ENCODE measurements at places on chromosomes 3 and 15.

- DNase-seq: no peak
These were observed 215.2 kb upstream of the ADAMTS9 start for GRCh38 chr3:64903006-64903405.

GRCh38 chr3:102670986-102671385, 236.2 kb downstream of the ZPLD1 start:
- no peak for DNase-seq

GRCh38 chr15:48634893-48635292, 10.6 kb downstream of the FBN1 start:
- no peak for DNase-seq

DNA sequence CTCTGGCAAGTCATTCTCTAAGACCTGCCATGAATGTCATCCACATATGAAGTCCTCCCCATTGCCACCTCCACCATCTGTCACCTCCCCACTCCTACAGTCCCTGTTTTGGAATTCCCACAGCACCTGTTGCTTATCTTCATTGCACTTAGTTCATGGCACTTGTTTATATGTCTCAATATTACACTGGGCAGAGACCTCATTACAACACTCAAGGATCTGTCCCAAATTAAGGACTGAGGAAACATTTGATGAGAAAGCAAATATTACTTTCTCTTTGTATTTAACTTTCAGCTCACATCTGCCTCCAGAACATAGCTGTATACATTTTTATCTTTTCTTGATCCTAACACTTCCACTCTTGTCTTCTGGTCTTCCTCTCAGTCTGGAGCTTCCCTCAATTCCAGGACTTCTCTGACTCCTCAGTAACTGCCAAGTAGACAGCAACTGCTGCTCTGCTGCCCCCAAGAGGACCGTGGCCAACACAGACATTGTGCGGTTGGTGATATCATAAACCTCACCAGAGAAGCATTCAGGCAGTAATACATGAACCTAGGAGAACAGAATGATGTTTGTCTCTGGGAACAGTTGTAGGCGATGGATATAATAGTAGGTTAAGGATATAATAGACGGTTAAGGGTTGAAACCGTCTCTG, 45.0 kb upstream of the FGF12 start:
- DNase-seq: no peak

DNA sequence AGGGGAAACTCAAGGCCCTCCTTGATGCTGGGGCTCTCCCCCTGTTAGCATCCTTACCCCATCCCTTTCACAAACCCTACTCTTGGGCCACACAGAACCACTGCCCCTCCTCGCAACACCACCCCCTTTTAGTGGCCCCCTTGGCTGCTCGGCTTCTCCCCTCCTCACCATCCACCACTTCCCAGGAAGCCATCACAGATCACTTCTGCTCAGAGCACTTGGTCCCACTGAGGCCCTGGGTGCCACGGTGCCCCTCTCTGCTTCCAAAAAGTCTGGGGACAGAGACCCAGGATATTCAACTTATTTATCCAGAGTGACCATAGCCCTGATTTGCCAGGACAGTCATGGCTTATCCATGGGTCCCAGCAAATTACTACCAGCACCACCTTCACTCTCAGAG, 2.4 kb downstream of the RHCG start:
- DNase-seq: no peak

GRCh38 chr3:124149771-124150170, 157.8 kb upstream of the ROPN1 start:
- no peak for DNase-seq

GRCh38 chr3:157180262-157180661, 20.3 kb upstream of the CCNL1 start:
- DNase-seq: no peak

GRCh38 chr3:60829058-60829457, 422.2 kb downstream of the FHIT start:
- DNase-seq: no peak

- no peak for DNase-seq
These were observed 490 bp downstream of the TOMM70 start for GRCh38 chr3:100400419-100400779.

DNA sequence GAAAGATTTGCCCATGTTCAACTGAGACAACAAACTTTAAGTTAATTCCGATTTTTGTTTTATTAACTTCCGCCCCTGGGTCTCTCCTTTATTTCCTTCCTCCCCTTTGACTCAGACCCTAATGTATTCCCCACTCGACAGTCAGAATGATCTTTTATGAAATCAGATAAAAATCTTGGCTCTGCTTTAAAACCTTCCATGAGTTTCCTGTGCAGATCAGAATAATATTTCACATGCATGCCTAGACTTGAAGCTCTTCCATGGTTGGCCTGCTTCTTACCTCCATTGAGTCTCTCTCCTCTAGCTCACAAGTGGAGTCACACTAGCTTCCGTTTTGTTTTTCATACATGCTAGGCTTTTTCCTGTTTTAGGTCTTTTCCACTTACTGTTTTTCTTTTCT, 116.8 kb upstream of the SPATA16 start:
- no peak for DNase-seq

- DNase-seq: no peak
These were observed 23.4 kb downstream of the CHRNA7 start for GRCh38 chr15:32053719-32054118.

DNA sequence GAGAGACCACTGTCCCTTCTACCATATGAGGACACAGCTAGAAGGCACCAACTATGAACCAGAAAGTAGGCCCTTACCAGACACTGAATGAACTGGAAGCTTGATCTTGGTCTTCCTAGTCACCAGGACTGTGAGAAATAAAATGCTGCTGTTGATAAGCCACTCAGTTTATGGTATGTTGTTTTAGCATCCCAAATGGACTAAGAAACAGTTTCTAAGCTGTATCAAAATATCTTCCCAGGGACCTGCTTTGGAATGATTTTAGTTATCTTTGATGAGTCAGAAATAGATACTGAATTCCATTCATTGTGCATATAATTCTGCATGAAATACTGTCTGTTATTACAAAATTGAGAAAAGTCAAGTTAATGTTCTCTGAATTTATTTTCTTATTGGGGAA, 18.6 kb downstream of the WDR76 start:
- DNase-seq: no peak

GRCh38 chr3:188306435-188307005, 152.6 kb downstream of the LPP start:
- DNase-seq: no peak

DNA sequence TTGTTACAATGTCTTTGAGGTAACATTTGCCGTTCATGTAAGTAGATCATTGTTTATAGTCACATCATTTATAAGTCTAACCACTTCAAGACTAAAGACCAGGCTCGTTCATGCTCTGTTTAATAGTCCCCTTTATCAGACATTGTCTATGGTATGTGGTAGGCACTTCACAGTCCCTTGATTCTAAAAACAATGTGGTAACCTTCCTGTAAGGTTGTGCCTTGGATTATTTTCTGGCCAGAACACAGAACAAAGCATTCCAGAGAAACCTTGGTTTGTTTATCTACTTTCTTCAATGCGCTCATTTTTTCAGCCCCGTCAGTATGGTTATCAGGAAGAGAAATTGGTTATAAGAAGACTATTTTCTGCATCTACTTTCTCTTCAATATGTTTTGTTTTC, 16.3 kb upstream of the ST3GAL6 start:
- no peak for DNase-seq

DNA sequence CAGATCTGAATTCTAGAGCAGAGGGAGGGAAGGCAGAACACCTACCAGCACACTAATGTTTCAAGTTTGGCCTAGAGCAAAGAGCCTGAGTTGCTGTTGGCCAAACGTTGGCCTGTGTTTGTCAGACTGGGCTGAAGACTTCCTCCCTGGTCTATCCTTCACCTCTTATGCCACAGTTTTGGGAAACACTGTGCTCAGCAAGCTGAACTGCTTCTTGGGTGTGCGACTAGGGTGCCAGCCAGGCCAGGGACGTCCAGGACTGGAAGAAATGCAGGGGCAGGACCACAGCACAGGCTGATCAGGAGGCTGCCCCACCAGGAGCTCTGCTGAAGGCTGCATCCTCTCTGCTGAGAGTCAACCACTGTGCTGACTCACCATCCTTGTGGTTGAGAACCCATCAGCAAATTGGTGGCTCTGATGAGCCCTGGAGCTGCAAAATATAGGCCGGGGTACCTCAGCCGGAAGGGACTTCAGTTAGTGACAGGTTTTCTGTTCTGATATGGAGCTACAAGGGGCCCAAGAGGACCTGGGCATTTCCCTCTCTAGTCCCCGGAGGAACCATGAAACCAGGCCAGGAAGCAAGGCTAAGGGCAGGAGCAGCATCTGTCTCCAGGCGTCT, 131.6 kb upstream of the RASGRP1 start:
- no peak for DNase-seq

GRCh38 chr3:41092844-41093243, 106.5 kb upstream of the CTNNB1 start:
- DNase-seq: no peak

DNA sequence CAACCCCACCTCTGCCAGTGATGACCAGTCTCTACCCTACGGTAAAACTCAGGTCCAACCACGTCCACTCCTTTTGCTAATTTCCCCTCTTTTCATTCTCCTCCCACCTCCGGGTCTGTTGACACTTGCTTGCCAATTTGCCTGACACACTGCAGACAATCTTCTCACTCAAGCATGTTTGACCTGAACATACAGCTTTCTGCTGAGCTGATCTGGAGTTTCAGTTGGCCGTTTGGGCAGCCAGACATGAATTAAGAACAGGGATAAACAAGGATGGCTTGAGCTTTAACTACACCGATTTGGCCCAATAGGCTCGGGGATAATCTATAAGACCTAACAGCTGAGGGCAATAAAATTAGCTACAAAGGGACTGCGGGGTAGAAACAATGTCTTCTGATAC, 758.6 kb upstream of the CFAP20DC start:
- DNase-seq: no peak

DNA sequence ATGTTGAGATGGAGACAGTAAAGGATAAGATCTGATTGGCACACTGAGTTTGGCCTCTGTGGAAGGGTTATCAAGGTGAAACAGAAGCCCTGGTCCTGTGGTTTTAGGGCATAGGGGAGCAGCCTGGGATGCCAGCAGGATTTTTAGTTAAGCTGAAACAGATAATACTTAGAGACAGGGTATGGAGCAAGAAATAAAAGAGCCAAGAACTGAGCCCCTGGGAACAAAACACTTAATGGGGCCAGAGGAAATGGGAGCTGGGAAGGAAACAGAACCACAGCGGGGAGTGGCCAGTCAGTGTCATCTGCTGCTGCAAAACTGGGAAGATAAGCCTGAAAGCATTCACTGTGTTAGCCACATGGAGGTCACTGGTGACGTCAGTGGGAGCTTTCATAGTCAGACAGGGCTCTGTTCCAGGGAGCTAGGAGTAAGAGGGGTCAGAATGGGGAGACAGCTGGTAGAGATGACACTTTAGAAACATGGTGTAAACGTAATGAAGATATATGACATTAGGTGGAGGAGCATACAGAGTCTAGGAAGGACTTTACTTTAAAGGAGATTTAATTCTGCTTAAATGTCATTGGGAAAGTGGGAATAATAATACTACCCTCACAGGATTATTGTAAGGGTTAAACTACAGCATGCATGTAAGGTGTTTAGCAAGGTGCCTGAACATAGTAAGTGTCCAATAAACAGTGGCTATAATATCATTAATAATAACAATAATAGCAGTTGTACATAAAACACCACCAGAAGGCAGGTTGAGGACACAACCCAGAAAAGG, 172.7 kb upstream of the CTNNB1 start:
- no peak for DNase-seq

GRCh38 chr3:23314981-23315762, 112.0 kb downstream of the UBE2E2 start:
- no peak for DNase-seq

- DNase-seq: no peak
These were observed 112.5 kb upstream of the MLF1 start for GRCh38 chr3:158458464-158458863.

- DNase-seq: no peak
These were observed 430.5 kb downstream of the GABRG3 start for GRCh38 chr15:27401471-27401870.

DNA sequence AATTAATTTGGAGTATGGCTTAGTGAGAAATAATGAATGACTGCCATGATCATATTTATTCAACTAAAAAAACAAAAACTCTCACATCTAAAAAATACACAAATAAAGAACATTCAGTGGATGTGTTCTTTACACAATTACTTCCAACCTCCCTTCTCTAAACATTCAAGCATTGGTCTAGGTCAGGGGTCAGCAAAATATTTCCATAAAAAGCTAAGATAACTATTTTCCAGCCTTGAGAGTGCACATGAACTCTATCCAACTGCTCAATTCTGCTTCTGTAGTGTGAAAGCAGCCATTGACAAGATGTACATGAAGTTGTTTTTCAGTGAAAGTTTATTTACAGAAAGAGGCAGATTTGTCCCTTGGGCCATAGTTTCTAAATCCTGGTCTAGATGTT, 406.3 kb downstream of the MAGI1 start:
- DNase-seq: no peak

GRCh38 chr3:83807511-83807910, 1151.3 kb upstream of the CADM2 start:
- no peak for DNase-seq

GRCh38 chr15:45023659-45024225, 747 bp downstream of the SORD start:
- no peak for DNase-seq
